ENCODE measurements at places on chromosomes 7 and 10.

- no peak for DNase-seq
These were observed 1.0 kb upstream of the TMEM184A start for GRCh38 chr7:1557006-1557405.

DNA sequence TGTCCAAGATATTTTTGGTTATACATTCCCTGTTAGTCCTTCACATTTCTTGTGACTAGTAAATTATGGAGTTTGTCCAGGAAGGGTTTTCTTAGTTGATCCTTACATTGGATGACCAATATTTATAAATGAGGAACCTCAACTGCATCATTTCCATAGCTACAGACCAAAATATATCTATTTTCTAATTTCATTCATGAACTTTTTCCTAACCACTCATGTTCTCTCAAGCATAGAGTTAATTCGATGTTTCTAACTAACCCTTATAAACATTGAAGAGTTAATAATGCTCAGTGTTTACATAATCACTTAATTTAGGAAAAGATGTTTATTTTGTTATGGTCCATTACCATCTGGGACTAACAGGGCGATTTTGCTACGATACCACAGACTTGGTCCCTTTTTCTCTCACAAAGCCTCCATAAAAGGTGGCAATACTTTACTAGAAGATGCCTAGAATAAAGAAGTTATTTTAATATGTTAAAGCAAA lies 591.0 kb downstream of the MAGI2 start:
- no peak for DNase-seq

GRCh38 chr10:71633920-71634319 lies 85.7 kb downstream of the C10orf105 start:
- DNase-seq, result no peak

DNA sequence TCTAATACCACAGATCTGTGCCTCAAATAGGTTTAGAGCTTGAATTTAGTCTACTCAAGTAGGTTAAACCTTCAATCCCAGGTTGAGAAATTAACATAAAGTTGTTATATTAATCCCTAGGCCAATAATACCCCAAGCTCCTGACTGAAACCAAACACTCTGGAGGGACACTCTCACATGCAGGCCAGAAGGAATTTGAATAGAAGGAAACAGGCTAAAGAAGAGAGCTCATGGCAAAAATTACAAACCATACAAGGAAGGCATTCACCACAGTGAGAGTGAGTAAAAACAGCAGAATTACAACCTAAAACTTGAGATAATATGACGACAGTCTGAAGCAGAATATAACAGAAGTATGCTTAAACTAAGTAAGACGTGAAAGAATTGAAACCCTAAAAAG lies 76.1 kb upstream of the PDK4 start:
- no peak for DNase-seq

GRCh38 chr10:3949711-3950110 lies 164.7 kb upstream of the KLF6 start:
- DNase-seq, result no peak

DNA sequence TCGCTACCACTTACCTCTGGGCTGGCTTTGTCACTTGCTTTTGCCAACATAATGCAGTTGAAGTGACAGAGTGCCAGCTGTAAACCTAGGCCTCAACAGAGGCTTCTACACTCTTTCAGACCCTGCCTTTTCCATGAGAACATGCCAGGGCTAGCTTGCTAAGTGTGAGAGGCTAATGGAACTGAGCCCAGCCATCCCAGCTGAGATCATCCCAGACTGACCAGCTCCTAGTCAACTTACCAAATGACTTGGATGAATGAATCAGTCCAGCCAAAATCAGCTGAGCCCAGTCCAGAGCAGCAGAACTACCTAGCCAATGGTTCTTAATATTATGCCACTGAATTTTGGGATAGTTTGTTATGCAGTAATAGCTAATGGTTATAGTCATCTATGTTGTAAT lies 34.7 kb upstream of the MKLN1 start:
- DNase-seq, result no peak

GRCh38 chr10:48982584-48982983 lies 42.9 kb upstream of the LRRC18 start:
- DNase-seq, result no peak

DNA sequence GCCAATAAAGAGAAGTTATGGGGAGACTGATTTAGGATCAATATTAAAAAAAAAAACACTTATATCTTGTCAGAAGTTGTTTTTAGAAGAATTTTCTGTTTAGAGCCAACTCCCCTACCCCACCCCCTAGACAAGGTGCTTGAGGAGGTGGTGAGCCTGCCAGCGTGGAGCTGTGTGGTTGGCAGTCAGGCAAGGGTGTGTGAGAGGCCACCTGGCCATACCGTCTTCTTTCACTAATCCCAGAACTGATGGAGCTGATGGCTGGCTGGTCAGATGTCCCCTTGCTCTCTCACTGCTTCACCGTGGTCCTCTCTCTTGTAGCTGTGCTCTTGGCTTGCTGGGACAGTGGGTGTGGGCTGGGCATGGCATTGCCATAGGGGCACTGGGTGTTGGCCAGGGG lies 34.3 kb downstream of the NACAD start:
- no peak for DNase-seq

- no peak for DNase-seq
These were observed 16.7 kb downstream of the SUGCT start for GRCh38 chr7:40151504-40151903.

DNA sequence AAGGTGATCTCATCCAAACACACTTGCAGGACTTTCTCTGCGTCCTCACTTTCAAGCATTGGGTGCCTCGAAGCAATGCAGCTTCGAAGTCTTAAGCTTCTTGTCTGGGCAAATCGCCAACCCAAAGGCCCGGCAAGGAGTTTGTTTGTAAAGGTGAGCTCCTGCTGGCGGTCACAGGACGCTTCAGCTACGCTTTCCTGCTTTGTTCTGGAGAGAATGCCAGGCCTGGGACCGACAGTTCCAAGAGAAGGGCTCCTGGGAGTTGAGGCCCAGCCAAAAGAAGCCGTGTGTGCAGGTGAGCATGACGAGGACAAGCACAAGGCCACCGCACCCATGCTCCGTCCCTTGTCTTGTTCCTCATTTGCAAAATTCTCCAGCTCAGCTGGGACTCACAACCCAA lies 106.6 kb upstream of the DOCK1 start:
- no peak for DNase-seq

- DNase-seq, result no peak
These were observed 126.5 kb downstream of the ARID5B start for GRCh38 chr10:62027841-62028501.

DNA sequence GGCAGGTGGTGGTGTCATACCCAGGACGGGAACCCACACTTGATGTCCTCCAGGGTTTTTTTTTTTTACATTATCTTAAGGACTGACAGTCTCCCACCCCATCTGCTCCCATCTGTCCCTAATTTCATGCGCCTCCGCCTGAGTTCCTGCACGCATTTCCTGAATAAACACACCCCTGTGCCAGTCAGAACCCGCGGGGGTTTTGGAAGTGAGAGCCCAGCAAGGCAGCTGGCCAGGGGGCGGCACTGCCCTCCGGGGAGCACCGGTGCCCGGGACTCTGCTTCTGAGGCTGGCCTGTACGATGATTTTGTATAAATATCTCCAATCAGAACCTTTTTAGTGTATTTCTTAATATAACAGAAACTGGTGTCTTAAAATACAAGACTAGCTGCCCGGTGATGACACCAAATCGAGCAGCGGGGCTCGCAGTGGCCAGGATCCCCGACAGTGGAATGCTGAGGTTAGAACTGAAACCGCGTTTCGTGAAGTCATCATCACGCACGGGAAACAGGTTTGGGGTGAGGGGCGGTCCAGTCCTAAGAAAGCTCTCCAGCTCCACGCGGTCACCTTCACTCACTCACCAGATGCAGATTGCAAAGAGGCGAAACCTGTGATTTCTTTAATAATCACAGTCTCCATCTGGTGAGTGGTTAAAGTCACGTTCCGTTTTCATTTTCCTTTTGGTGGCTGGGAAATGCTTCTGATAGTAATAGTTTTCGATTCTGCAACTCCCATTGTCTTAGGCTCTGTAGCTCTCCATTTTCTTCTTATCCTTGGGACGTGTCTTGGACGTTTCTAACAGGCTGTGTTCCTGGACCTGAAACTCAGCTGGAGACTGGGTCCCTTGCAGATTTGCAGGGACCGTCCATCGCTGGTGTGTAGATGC lies 19.7 kb downstream of the BNIP3 start:
- no peak for DNase-seq

- peak; percentile 64 for DNase-seq
These were observed 50.5 kb upstream of the BMPER start for GRCh38 chr7:33854801-33855350.

GRCh38 chr10:30973737-30974136 lies 57.9 kb downstream of the ZNF438 start:
- DNase-seq, result no peak

DNA sequence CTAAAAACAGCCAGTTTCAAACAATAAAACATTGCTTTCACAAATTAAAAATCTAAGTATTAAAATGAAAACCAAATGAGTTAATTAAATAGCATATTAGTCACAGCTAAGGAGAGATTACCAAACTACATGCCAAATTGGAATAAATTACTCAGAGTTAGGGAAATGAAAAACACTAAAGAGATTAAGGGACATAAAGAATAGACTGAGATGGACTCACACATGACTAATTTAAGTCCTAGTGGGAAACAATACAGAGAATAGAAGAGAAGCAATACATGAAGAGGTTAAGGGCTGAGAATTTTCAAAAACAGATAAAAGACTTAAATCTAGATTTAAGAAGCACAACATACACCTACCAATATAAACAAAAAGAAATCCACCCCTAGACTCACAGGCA lies 110.6 kb downstream of the ZFAND4 start:
- DNase-seq, result no peak

DNA sequence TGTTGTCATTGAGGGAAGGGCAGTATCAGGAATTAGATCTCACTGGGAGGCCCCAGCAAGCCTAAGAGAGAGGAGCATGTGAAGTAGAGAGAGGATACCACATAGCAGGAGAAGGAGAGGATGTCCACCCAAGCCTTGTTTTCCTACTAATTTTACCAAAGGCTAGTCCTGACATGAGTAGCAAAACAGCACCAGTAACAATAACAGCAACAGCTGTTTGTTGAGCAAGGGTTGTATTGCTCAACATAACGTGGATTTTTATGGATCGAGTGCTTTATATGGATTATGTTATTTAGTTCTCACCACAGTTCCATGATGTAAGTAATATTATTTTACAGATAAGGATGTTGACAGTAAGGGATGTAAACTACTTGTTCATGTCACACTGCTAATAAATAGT lies 135.2 kb upstream of the DLX6 start:
- no peak for DNase-seq

- no peak for DNase-seq
These were observed 29.0 kb downstream of the PRPF18 start for GRCh38 chr10:13615650-13616300.

DNA sequence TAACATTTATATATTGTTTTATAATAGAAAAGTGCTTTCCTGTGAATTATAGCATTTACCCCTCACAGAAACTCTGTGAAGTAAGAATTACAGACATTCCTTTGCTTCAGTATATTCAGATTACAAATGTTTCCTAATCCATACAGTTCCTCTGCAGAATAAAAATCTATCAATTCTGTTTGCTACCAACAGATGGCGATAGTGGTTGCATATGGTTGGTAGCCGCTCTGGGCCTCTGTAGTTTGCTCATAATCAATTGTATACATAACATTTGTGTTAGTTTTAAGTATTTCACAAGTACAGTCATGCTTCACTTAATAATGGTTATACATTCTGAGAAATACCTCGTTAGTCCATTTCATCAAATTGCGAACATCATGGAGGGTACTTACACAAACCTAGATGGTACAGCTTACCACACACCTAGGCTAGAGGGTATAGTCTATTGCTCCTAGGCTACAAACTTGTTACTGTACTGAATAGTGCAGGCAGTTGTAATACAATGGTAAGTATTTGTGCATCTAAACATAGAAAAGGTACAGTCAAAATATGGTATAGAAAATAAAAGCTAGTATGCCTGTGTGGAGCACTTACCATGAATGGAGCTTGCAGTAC lies 94.4 kb upstream of the STEAP4 start:
- DNase-seq, result no peak

DNA sequence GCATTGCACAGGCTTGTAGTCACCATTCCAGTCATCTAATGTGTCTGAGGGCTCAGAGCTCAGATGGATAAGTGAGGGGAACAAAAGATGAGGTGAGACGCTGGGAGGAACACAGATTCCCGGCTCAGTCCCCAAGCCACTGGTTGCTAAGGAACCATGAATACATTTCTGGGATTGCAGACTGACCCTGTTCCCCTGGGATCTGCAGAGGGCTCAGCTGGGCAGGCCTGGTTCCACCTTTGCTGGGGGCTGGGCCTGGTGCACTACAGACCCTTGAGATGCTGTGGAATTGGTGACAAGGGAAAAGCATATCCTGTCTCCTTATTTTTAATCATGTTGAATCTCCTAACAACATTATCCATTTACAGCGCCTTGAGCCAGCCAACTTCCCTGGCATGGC lies 19.2 kb downstream of the ELFN1 start:
- no peak for DNase-seq

DNA sequence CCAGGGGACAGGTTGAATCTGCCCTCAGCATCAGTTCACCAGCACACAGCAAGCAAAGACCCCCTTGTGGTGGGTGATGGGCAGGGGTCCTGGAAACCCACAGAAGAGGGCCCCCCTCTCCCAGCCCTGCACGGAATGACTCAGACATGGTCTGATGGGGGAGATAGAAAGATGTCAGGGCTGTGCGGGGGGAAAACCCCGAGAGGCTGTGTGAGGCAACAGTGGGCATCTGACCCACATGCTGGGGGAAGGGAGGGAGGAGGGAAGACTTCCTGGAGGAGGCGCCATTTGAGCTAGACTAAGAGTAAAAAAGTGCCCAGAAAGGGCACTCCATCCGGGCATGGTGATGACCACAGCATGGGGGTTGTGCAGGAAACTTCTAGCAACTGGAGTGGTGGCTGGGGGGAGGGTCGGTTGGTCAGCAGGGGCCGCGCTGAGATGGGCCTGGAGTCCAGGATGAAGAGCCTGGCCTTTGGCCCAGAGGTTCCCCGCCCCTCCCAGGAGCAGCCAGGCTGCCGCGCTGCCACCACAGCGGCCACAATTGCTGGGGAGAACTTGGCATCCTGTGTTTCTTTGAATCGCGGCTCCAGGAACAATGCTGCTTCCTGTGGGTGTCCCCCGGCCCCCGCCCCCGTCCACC lies 2.5 kb downstream of the LFNG start:
- no peak for DNase-seq

GRCh38 chr10:26516540-26517101 lies 78.5 kb downstream of the APBB1IP start:
- DNase-seq, result no peak

GRCh38 chr7:132359743-132360142 lies 216.5 kb downstream of the PLXNA4 start:
- no peak for DNase-seq

GRCh38 chr7:98616381-98617050 lies 569 bp upstream of the NPTX2 start:
- no peak for DNase-seq

- DNase-seq, result no peak
These were observed 14.5 kb downstream of the CAPZA2 start for GRCh38 chr7:116876664-116877442.

DNA sequence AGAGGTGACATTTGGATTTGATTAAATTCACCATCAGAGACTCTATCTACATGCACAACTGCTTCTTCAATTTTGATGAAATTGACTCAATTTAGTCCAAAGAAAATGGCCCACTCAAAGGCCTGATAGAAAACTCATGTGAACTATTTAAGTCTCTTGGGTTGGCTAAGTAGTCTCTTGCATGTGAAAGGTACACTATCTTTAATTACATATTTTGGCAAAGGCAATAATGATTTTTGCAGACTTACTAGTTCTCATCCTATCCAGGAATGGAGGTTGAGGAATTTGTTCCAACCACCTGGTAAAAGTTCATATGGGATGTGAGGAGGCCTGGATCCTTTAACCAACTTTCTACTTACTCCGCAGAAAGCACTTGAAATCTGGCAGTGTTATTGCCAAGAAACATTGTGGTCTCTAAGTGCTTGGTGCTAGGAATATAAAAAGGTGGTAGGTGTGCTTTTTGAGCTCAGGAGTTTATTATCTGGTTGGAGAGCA lies 618.6 kb upstream of the MKI67 start:
- DNase-seq, result no peak
